ENCODE measurements at places on chromosomes 3 and 15. TPM values are rescaled to one million over a fixed set of nuclear protein-coding genes. Genes with fewer than 3 reads are reported as not detected.

TRIM71 gene
- 3.8 TPM for total RNA-seq

UNC13C gene
- total RNA-seq: 28.2 TPM

CHRFAM7A gene
- 7.8 TPM for total RNA-seq

CIB2 gene
- total RNA-seq: 18.8 TPM

SATB1 gene
- 141 TPM for total RNA-seq

GPR171 gene
- total RNA-seq: not detected

NCEH1 gene
- 7.2 TPM for total RNA-seq

NMNAT3 gene
- total RNA-seq: 13.5 TPM

SLC12A1 gene
- 2.2 TPM for total RNA-seq

PP2D1 gene
- total RNA-seq: not detected

ZNF774 gene
- total RNA-seq: 11.6 TPM

AZI2 gene
- total RNA-seq: 83.3 TPM

ZWILCH gene
- total RNA-seq: 33.8 TPM

FGD5 gene
- total RNA-seq: 3.4 TPM

TRPM7 gene
- 87.0 TPM for total RNA-seq

TMEM108 gene
- 54.1 TPM for total RNA-seq

PLCH1 gene
- total RNA-seq: 13.1 TPM

SKOR1 gene
- total RNA-seq: 0.63 TPM

AADACL2 gene
- total RNA-seq: not detected

IQCF5 gene
- total RNA-seq: not detected

EPM2AIP1 gene
- total RNA-seq: 59.2 TPM

TUSC7 gene
- not detected for total RNA-seq

ANKRD34C gene
- not detected for total RNA-seq

TRA2B gene
- 258 TPM for total RNA-seq

ACKR2 gene
- not detected for total RNA-seq

CHCHD6 gene
- 49.5 TPM for total RNA-seq

GOLGA6B gene
- total RNA-seq: not detected

TRIM69 gene
- total RNA-seq: 32.6 TPM

GP9 gene
- not detected for total RNA-seq

CFAP44 gene
- total RNA-seq: 5.9 TPM

ROBO2 gene
- total RNA-seq: 526 TPM

NRROS gene
- 1.6 TPM for total RNA-seq

TIMP4 gene
- 3.4 TPM for total RNA-seq

IL17RD gene
- 63.5 TPM for total RNA-seq

SLCO3A1 gene
- 17.8 TPM for total RNA-seq

MAGEL2 gene
- total RNA-seq: 1.9 TPM

EOMES gene
- 20.0 TPM for total RNA-seq

CATSPER2 gene
- 18.2 TPM for total RNA-seq

BSN gene
- 23.5 TPM for total RNA-seq

SH3GL3 gene
- 121 TPM for total RNA-seq

KBTBD13 gene
- not detected for total RNA-seq

ALDH1L1 gene
- total RNA-seq: 2.8 TPM

TPRG1 gene
- total RNA-seq: 2.5 TPM

ARPC4 gene
- total RNA-seq: 117 TPM

STAB1 gene
- 11.9 TPM for total RNA-seq

GRK7 gene
- 0.31 TPM for total RNA-seq

SLC6A11 gene
- total RNA-seq: 33.5 TPM

GTF2E1 gene
- total RNA-seq: 13.5 TPM

APOD gene
- total RNA-seq: 3.8 TPM

PRR20G gene
- not detected for total RNA-seq

CACNA2D2 gene
- 4.1 TPM for total RNA-seq

TSC22D2 gene
- 47.6 TPM for total RNA-seq

SEMA3G gene
- 2.8 TPM for total RNA-seq

GOLGA8G gene
- not detected for total RNA-seq

CORO2B gene
- total RNA-seq: 52.9 TPM

PDHB gene
- 57.6 TPM for total RNA-seq

RHOV gene
- 8.1 TPM for total RNA-seq

CACNA1D gene
- total RNA-seq: 49.8 TPM

Measured in parietal lobe (tissue), 2 donors.